Umbilical cord (tissue), 2 donors: ENCODE measurements at places on chromosomes 13 and 19.

DNA sequence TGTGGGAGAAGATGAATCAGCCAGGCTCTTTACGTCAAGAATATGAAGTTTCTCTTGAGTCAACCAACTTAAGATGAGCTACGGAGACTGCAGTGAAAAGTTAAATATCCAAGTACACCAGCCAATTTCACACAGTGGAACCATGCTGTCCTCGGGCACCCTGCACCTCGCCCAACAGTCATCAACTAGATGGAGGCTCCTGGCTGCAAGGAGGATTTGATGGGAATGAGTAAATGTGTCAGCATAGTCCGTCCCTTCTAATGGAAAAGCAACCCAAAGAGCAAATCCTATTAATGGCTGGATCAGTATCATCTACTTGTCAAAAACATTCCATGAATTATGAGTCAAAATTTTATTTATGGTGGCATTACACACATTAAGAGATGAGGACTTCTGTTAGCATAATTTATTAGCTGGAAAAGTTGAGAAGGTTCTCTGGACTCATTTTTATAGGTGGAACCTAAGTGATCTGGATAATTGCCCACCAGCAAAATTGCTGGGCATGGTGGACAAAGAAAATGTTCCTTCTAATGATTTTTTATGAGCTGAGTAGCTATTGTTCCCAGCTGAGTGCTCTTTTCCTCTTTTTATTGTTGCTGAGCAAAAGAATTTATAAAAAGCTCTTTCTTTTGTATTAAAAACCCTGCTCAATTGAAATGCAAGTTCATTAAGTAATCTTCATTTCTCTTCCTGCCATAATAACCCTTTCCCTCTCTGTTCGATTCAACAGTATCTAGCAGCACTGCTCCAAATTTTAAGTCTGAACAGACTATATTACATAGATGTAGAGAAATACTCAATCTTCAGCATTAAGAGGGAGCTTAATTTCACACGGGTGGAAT lies 88.4 kb downstream of the DNAJC15 start:
- no peak for DNase-seq

DNA sequence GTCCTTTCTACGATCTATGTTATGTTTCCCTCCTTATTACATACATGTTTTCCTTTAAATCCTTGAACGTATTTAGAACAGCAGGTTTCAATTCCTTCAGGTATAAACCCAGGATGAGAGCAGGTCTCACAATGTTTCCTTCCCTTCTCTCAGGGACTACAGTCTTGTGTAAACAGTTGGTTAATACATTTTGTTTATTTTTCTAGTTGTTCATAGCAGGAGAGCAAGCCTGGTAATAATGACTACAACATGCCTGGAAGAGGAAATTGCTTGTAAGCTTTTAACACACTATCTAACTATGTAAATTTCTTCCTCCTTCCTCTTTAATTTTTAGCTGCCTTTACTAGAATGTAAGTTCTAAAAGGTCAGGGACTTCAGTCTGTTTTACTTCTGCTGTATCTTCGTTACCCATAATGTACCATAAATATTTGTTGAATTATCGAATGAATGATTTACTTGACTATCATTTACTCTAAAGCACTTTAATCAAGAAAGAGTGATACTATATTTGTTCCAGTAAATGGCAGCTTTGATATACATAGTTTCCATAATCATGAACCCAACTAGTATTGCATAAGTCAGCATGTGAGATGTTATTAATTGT lies 28.9 kb upstream of the TNFRSF19 start:
- no peak for DNase-seq

DNA sequence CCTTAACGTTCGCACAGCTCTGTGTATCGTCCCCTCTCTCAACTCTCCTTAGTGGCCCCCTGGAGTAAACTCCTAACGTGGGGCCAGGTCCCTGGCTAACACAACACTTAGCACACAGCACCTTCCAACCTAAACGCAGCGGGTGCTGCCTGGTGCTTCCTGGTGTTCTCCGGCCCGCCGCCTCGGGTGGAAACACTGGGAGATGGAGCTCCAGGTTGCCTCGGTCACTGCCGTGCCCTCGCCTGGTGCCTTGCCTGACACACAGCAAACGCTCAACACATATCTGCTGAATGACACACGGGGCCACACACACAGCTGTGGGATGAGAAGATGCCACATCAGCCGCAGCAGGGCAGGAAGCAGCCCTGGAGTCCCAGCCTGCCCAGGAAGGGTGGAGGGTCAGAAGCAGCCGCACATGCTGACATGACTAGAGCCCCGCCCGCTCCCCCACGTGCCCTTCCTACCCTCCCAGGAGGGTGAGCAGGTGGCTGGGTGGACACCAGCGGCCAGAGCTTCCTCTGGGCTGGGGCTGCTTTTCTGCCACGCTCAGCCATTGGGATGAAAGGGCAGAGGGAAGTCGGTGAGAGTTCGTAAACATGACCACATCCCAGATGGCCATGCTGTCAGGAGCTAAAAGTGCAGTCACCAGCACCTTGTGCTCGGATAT lies 6.6 kb downstream of the PEPD start:
- DNase-seq: no peak

- DNase-seq: no peak
These were observed 331.6 kb downstream of the DLEU7 start for GRCh38 chr13:50511877-50512341.

GRCh38 chr13:71858647-71859046 lies 8.4 kb downstream of the DACH1 start:
- no peak for DNase-seq

- peak; percentile 30 for DNase-seq
These were observed 539 bp downstream of the PLD3 start for GRCh38 chr19:40348961-40349507.

DNA sequence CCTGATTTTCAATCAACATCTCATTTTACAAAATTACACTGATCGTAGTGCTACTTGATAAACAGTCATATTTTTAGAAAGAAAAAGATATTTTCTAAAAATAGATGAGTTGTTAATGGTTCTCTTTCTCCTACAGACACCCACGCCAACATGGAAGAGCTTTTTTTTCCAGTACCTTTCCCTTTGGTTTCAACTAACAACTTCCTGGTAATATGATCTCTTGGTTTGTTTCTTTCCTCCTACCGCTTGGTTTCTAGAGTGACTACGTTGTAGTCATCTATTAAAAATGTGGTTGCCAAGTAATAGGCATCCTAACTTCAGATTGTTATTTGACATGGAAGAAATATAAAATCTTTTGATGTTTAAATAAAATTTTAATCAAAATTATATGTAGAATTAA lies 189.0 kb downstream of the LACC1 start:
- DNase-seq: no peak

- peak; percentile 74 for DNase-seq
These were observed 654 bp downstream of the ZNF579 start for GRCh38 chr19:55579766-55580621.

DNA sequence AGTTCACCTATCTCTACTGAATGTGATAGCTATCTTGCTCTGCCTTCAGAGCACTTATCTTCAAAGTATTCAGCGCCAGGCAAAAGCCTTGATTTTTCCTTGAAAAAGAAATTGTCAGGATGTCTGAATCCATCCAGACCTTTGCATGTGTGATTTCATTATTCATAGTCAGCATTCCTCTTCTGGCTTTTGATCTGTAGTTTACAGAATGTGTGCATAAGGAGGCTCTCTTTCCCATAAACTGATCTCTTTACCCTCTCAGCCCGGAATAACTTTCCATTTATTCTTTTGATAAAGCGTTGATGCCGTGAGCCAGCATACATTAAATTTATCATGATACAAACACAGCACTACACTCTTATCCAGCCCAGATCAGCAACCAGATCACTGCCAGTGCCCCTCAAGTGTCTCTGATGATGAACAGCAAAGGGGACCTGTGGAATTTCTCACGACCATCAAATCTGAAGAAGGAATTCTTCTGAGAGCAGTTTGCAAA lies 130.8 kb downstream of the DNAJC15 start:
- DNase-seq: peak; percentile 74

DNA sequence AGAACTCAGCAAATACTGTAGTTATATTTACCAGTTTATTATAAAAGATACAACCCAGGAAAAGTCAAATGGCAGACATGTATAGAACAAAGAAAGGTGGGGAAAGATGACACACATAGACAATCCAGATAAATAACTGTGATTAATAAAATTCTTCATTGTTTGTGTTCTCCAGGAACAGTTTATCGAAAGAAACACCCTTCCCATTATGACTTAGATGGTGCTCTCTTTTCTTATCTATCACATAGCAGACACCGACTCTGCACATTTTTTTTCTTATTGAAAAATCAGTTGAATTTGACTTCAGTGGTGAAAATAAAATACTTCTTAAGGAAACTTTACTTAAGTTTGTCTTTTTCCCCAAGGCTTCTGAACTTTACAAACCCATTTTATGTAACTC lies 6.2 kb downstream of the ZNF708 start:
- no peak for DNase-seq
